Fibroblast of skin of back (primary cell): ENCODE measurements at places on chromosomes 16 and 17.
A peak's percentile ranks its signal among the peaks of the same experiment; 100 is the strongest.

- DNase-seq = no peak
Measured at GRCh38 chr16:30481381-30481780, 8.8 kb downstream of the ITGAL start.

DNA sequence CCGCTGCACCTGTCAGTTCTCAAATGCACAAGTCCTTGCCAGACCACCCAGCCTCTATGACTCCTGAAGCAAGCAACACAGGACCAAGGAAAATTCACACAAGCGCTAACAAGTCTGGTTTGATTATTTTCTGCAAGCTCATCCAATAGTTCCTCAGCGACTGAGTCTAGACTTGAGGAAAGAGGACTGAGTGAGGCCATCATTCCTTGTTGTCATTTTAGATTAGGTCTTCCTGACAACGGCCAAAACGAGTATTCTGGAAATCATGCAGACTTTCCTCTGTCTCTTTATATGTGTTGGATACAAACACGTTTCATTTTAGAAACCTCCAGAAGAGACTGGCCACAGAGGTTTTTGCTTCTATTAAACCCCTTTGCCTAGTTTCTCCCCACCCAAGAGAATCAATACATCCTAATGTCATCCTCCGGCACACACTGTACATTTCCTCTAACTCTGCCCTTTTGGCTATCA, 561 bp downstream of the CCDC47 start:
- peak; percentile 18 for DNase-seq

DNA sequence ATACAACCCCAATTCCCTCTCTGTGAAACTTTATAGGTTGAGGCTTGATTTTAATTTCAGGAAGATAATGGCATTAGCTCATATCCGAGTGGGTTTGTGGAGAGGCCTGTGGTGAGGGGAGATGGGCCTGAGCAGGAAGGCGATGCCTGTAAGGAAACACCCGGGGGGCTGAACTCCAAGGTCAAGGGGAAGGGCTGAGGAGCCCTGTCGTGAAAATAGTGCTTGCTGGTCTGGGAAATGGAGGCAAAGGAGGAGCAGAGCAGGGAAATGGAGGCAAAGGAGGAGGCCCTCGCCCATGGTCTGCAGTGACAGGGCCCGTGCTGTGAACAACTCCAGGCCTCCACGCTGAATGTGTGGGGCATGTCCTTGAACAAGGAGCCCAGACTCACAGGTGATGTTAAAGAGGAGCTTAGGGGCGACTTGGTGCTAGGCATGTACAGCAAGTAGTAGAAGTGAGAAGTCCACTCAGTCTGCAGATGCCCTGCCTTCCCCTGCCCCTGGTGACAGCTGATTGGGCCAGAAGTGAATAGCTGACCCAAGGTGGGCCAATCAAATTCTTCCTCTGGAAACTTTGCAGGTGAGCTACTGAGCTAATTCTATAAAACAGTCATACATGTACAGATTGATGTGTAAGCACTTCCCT, 38.1 kb downstream of the MRPS23 start:
- DNase-seq = no peak

DNA sequence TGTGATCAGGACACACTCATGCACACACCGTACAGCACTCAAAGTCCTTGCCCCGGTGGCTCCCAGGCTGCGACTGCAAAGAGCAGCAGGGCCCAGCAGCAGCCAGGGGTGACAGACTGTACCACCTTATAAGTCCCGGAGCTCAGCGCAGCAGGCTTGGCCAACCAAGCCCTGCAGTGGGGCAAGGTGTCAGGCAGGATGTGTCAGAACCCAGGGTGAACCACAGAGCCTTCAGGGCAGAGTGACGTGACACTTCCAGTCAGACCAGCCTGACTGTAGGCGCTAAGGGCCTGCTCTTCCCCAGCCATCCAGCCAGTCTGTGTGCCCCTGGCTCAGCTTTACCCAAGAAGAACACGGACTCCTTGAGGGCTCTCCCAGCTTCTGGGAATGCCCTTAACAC, 204.1 kb downstream of the COPRS start:
- DNase-seq = peak; percentile 57

- no peak for DNase-seq
Measured at GRCh38 chr16:35637683-35638082, 2178.3 kb downstream of the TP53TG3F start.

DNA sequence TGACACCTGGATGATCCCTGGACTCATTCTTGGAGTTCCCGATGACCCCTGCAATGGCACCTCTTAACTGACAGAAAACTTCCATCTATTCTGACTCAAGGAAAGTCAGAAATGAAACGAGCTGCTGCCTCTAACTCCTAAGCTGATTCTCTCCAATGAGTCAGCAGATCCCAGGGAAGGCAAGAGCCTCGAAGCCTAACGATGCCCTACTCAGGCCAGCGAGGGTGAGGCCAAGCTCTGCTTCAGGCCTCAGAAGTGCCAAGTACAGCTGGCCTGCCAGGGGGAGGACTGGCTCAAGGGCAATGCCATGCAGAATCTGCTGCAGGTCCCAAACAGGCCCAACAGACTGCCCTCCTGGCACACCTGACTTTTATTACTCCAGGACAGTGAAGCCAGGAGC, 36.3 kb downstream of the PLXDC1 start:
- DNase-seq = peak; percentile 65

DNA sequence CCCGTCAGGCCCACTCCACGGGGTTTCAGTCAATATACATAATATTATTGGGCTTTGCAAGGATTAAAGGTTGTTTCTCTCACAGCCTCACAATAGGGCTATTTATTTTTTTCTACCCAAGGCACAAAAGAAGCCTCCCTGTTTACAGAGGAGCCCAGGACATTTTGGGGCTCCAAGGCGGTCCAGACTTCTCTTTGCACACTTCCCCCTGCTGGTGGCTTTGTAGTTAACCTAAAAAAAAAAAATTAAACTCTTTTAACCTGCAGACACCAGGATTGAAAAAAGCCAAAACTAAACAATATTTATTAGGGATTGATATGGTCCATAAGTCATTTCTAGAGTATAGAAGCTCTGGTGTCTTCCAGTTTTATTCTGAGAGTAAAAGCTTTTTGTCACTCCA, 169.7 kb upstream of the ZFHX3 start:
- DNase-seq = no peak

DNA sequence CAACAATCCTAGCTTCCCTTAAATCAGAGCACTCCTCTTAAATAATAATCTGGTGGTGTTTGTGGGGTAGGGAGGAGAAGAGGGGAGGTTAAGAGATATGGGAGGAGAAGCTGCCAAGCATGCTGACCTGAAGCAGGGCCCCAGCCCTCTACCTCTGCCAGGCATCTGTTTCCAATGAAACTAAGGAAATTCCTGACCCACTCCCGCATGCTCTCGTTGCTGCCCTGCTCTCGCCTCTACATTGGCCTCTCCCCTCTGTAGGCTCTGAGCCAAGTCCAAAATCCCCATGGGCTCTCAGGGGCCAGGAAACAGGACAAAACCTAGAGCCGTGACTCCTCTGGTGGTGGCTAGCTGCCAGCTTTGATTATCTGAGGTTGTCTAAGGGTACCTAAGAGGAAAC, 559.5 kb upstream of the CDH11 start:
- no peak for DNase-seq
